ENCODE measurements at places on chromosomes 2 and 18.

GRCh38 chr2:135150725-135151124, 98.6 kb downstream of the RAB3GAP1 start:
- DNase-seq = no peak

GRCh38 chr2:8125741-8126711, 555.8 kb upstream of the ID2 start:
- no peak for DNase-seq

GRCh38 chr2:168430431-168430830, 25.6 kb upstream of the CERS6 start:
- DNase-seq = no peak

DNA sequence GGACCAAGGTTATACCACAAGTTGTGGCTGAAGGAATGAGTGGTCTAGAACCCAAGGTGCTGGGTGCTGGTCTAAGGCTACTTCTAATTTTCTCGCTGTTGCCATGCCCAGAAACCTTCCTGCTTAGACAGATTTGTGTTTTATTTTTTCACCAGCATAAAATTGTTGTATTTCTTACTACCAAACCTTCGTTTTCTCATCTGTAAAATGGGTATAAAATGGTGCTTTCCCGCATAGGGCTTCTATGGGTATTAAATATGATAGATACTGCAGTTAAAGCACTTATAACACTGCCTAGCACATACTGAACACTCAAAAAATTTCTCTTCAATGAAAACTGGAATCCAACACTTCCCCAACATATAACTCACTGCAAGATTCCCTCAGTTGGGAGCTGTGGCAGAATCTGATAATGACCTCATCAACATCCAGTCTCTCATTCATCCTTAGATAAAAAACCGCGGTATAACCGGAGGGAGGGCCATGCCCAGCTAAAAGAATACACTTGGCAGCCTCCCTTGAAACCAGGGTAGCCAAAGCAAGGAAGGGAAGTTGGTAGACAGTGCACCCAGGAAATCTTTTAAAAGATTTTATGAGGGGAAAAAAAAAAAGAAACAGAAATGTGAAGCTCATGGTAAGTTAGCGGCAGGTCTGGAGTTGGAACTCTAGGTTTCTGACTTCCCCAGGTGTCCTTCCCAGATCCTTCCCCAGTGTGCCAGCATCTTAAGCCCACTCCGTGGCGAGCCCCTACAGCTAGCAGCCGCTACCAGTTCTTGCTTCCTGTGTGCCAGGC, 1.2 kb downstream of the NEMP2 start:
- no peak for DNase-seq

DNA sequence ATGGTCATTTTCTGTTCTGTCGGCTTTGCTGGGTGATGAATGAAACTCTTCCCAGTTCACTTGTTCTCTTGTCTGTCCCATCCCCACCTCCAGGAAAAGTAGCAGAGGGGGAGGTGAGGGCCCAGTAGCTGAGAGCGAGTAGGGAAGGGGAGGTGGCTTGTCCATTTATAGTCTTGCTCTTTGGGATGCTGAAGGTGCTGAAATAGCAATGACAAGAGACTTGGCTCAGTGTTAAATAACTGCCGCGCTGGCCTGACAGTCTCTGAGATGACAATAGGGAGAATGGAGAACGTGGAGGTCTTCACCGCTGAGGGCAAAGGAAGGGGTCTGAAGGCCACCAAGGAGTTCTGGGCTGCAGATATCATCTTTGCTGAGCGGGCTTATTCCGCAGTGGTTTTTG, at the start of gene SMYD1:
TSS of gene SMYD1 (plus strand) at position 228 of the 400 bp plus-strand sequence. CDS start at position 268, 40 bp downstream.
- DNase-seq = no peak

DNA sequence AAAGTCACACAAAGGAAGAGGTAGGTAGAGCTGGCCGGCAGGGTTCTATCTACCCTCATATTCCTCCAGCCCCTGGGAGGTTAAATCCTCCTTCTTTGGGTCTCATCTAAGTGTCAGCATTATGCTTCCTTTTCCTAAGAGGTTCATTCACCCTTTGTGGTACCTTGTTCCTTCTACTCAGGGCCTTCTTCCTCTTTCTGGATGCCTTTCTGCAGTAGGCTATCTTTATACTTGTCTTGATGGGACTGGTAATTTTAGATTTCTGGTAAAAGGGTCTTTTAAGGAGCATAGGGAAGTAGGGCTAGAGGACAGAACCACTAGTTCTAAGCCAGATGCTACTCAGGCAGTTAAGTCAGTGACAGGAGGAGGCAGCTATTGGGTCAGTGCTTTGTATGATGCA, 13.7 kb upstream of the TNP1 start:
- DNase-seq = no peak

DNA sequence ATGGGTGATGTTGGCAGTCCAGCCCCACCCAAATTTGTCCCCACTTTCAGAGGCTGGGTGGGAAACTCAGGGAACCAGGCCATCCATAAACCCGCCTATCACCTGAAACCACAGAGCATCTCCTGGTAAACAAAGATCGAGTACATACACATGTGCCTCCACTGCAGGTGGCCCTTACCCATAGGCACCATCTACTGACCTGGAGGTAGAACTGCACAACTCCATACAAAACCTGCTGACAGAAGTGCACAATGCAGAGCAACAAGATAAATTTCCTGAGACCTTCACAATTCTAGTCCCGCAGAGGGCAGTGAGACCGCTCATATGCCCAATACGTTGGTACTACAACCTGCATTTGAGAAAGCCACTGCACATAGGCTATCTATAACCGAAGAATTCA, 856.3 kb downstream of the SUCLG1 start:
- DNase-seq = no peak

- no peak for DNase-seq
These were observed 94.8 kb upstream of the COL5A2 start for GRCh38 chr2:189274361-189274760.

- no peak for DNase-seq
These were observed 632.4 kb downstream of the NYAP2 start for GRCh38 chr2:226031647-226032501.

DNA sequence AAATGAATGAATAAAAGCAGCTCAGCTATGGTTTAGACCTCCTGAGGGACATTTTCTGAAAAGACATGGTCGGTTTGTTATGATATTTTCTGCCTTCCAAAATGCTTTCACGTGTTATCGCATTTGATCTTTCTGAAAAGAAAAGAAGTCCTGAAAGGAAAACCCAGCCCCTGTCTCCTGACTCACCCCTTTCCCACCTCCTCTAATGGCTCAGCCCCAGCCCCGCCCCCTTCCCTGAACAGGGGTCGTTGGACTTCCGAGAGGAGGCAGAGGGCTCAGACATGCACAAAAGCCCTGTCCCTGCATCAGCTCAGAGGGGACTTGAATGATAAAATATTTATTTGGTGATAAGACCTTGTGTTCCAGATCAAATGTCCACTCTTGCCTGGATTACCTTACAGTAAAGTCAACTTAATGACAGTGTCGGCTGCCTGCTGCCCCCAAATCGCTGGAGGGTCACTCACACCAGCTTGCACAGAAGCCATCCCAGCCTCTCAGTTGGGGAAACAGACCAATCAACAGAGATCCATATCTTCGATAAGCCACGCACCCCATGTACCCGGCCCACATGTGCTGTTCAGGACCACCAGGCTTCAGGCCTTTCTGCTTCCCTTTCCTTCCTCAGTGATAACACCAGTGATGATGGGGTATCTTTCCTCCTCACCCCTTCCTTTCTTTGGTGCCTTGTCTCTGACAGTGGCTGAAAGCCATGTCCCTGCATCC, 69.6 kb downstream of the CLHC1 start:
- DNase-seq = no peak

DNA sequence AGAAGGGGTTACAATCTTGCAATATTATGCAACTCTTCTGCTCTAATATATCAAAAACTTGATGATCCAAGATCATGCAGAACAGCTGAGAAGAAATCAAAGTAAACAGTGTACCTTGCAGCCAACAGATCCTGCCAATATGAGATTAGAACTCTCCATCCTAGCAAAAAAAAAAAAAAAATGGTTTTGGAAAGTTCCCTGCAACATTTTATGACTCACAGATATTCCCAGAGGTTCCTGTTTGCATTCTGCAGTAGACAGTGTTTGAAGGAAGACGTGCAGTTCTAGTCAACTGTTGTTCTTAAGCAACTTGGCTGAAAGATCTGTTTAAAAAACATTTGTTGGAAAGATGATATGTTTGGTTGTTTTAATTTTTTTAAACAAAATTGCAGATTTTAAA, 103.6 kb upstream of the WDR75 start:
- no peak for DNase-seq

GRCh38 chr2:120710256-120710655, 25.4 kb upstream of the GLI2 start:
- DNase-seq = no peak

GRCh38 chr18:21805771-21806366, 65.3 kb downstream of the MIB1 start:
- DNase-seq = no peak

- DNase-seq = no peak
These were observed 728.1 kb upstream of the SOX11 start for GRCh38 chr2:4964001-4964540.

- DNase-seq = no peak
These were observed 303.5 kb downstream of the STK39 start for GRCh38 chr2:167943897-167944296.

DNA sequence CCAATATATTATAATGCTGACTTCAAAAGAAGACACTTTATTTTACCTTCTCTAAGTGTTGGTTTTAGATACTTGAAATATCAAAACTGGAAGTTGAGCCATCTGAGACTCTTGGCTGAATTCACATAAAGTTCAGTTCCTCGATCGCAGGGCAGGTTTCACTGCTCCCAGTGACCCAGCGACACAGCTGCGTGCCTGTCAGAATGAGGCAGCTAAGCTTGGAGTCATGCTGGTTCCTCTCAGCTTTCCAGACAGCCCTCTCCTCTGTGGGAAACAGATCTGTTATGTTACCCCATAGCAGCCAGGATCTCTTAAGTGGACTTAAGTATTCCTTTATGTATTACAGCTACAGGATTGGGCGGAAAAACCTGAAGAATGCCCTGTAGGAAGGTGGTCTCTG, 142.8 kb upstream of the ALPP start:
- DNase-seq = no peak

DNA sequence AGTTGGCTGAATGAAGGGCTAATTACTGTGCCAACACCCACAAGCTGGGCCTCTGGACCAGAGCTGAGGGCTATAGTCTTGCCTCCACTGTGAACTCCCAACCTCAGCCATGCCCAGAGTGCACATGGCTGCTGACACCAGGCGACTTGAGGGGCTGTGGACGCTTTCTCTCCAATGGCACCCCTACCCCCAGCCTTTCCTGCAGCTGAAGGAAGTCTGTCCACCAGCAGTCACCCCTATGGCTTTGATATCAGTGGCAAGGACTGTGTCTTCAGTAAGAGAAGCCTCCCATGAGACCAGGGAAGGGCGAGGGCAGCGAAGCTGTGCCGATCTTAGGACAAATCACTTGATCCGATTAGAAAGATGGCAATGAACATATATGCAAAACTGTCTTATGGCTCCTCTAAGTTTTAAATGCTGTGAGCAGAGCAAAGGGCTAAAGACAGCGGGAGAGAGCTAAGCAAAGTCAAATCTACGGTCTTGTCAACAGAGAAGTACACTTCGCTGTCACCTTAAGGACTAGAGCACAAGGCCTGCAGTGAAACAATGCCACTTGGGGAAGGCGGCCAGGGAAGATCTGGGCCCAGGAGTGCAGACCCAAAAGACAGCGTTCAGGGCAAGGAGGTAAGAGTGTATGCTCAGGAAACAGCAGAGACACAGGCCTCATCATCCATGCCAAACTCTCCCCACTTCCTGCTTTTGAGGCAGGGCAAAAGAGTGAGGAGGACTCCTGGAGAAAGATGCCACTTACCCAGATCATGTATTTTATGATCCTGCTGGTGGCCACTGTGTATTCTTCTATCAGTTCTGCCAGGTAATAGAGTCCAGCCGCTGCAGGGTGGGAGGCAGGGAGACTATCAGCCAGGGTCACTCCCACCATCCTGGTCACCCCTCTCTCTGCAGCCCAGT, 1.5 kb downstream of the TEX261 start:
- DNase-seq = no peak

DNA sequence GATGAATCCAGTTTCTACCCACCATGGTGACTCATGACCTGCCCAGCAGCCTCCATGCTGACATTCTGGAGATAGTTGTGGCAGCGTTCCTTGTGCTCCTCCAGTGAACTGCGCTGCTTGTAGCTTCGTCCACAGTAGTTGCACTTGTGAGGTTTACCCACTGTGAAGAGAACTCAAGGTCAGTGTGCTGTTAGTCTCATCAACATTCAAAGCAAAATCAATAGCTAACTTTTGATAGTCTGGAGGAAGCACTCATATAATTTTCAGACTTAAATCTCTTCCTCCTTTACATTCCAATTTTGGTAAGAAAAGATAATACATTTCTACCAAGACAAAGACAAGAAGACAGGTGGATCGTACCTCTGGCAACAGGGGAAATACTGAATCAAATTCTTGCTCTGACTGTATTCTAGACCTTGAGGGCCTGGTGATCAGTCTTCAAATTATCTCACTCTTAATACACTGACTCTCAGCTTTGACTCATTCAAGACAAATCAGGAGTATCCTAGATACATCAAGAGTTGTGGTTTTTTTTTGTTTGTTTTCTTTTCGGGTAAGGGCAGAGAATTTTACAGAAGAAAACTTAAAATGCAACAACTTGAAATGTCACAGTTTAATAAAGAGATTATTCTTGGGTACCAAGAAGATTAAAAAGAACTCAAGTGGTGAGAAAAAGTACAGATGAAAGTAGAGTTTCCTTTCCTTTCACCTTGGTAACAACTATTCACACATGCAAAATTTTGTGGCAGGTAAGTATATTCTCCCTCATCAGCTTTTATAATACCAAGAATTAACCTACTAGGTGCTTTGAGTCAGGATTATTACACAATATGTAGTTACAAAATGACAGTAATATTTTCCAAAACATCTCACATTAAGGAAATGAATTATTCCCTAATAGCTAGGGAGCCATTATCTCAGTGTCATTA, 129.2 kb downstream of the IKZF2 start:
- no peak for DNase-seq
